ENCODE measurements at places on chromosomes 4 and X. TPM values are rescaled to one million over a fixed set of nuclear protein-coding genes. Genes with fewer than 3 reads are reported as not detected.

PAGE2 gene
- not detected for total RNA-seq

FGFBP2 gene
- not detected for total RNA-seq

CT55 gene
- total RNA-seq, result not detected

GC gene
- not detected for total RNA-seq

ARX gene
- not detected for total RNA-seq

SH3D19 gene
- 92.8 TPM for total RNA-seq

UGT2B17 gene
- total RNA-seq, result not detected

RASGEF1B gene
- total RNA-seq, result not detected

GAGE1 gene
- not detected for total RNA-seq

PCSK1N gene
- not detected for total RNA-seq

MAGEA11 gene
- not detected for total RNA-seq

IL2 gene
- not detected for total RNA-seq

SMIM10 gene
- 1.3 TPM for total RNA-seq

HS6ST2 gene
- 0.55 TPM for total RNA-seq

TMPRSS11A gene
- total RNA-seq, result not detected

Data from endothelial cell of umbilical vein (primary cell).